ENCODE measurements at places on chromosomes 11 and 22. TPM values are rescaled to one million over a fixed set of nuclear protein-coding genes. Genes with fewer than 3 reads are reported as not detected.

Gene BTBD10
- total RNA-seq = 46.1 TPM

Gene UCP3
- total RNA-seq = not detected

Gene APOL6
- total RNA-seq = 0.03 TPM

Gene NPTXR
- 2.5 TPM for total RNA-seq

Gene OR5B17
- total RNA-seq = not detected

Gene CHKA
- total RNA-seq = 36.8 TPM

Gene TEX12
- total RNA-seq = 0.51 TPM

Gene DEFB131B
- not detected for total RNA-seq

Gene PHOX2A
- not detected for total RNA-seq

- H3K27me3 ChIP-seq = peaks cover 84% of the 10 kb centered on the region
- no peaks in the 10 kb centered on the region for H3K36me3 ChIP-seq
- H3K4me1 ChIP-seq = no peaks in the 10 kb centered on the region
Observed at GRCh38 chr22:46058591-46059519, 81.9 kb upstream of the WNT7B start.

DNA sequence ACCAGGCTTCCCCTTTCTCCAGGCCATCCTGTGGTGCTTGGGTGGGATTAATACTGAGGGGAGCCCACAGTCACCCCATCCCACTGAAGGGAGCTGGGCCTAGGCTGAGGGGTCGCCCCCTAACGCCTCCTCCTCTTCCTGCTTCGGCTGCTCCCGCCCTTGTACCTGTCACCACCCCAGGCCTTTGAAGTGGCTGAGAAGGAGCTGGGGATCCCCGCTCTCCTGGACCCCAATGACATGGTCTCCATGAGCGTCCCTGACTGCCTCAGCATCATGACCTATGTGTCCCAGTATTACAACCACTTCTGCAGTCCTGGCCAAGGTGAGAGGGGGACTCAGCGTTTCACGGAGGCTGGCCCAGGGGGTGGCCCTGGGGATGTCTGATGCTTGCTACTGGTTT lies 6.1 kb downstream of the MICALL1 start:
- H3K36me3 ChIP-seq = no peaks in the 10 kb centered on the region
- no peak overlapping the region for H3K27ac ChIP-seq
- no peak for DNase-seq
- no peak overlapping the region for H3K4me3 ChIP-seq

- peak; percentile 48 for DNase-seq
- no peak overlapping the region for H3K4me3 ChIP-seq
- peaks cover 5% of the 10 kb centered on the region for H3K4me1 ChIP-seq
- H3K27me3 ChIP-seq = peaks cover 23% of the 10 kb centered on the region
Observed at GRCh38 chr22:44337678-44338004, 24.9 kb upstream of the SHISAL1 start.

- H3K4me1 ChIP-seq = no peaks in the 10 kb centered on the region
- H3K4me3 ChIP-seq = no peak overlapping the region
- no peak overlapping the region for H3K27ac ChIP-seq
- no peak for DNase-seq
- H3K27me3 ChIP-seq = no peaks in the 10 kb centered on the region
- H3K36me3 ChIP-seq = no peaks in the 10 kb centered on the region
Observed at GRCh38 chr22:48887394-48888332, 940.0 kb downstream of the BRD1 start.

GRCh38 chr22:41286639-41287091 lies 678 bp upstream of the RANGAP1 start:
- peak overlapping the region; percentile 49 for H3K4me3 ChIP-seq
- H3K4me1 ChIP-seq = peaks cover 14% of the 10 kb centered on the region
- DNase-seq = no peak
- peaks cover 5% of the 10 kb centered on the region for H3K36me3 ChIP-seq
- H3K27ac ChIP-seq = no peak overlapping the region

GRCh38 chr22:47805394-47805935 lies 1043.0 kb downstream of the TBC1D22A start:
- no peaks in the 10 kb centered on the region for H3K27me3 ChIP-seq
- H3K4me1 ChIP-seq = no peaks in the 10 kb centered on the region
- no peak for DNase-seq
- H3K27ac ChIP-seq = no peak overlapping the region
- H3K36me3 ChIP-seq = no peaks in the 10 kb centered on the region

- no peak overlapping the region for H3K4me3 ChIP-seq
- H3K27ac ChIP-seq = no peak overlapping the region
- H3K27me3 ChIP-seq = no peaks in the 10 kb centered on the region
- H3K36me3 ChIP-seq = peaks cover 31% of the 10 kb centered on the region
- peaks cover 13% of the 10 kb centered on the region for H3K4me1 ChIP-seq
Observed at GRCh38 chr11:43447151-43447550, 88.4 kb downstream of the TTC17 start.

- DNase-seq = no peak
- H3K27ac ChIP-seq = no peak overlapping the region
- no peaks in the 10 kb centered on the region for H3K36me3 ChIP-seq
- H3K27me3 ChIP-seq = no peaks in the 10 kb centered on the region
Observed at GRCh38 chr11:96061069-96061468, 137.2 kb upstream of the MTMR2 start.

- H3K4me3 ChIP-seq = no peak overlapping the region
- H3K27me3 ChIP-seq = no peaks in the 10 kb centered on the region
Observed at GRCh38 chr11:14756349-14756748, 112.7 kb downstream of the PDE3B start.

GRCh38 chr22:35582861-35583670 lies 34.1 kb downstream of the MB start:
- H3K4me1 ChIP-seq = no peaks in the 10 kb centered on the region
- peak; percentile 86 for DNase-seq
- no peak overlapping the region for H3K27ac ChIP-seq
- no peak overlapping the region for H3K4me3 ChIP-seq

GRCh38 chr11:57792060-57792541 lies 30.5 kb downstream of the CTNND1 start:
- no peak overlapping the region for H3K4me3 ChIP-seq
- peaks cover 19% of the 10 kb centered on the region for H3K4me1 ChIP-seq
- no peaks in the 10 kb centered on the region for H3K27me3 ChIP-seq
- peaks cover 7% of the 10 kb centered on the region for H3K36me3 ChIP-seq

DNA sequence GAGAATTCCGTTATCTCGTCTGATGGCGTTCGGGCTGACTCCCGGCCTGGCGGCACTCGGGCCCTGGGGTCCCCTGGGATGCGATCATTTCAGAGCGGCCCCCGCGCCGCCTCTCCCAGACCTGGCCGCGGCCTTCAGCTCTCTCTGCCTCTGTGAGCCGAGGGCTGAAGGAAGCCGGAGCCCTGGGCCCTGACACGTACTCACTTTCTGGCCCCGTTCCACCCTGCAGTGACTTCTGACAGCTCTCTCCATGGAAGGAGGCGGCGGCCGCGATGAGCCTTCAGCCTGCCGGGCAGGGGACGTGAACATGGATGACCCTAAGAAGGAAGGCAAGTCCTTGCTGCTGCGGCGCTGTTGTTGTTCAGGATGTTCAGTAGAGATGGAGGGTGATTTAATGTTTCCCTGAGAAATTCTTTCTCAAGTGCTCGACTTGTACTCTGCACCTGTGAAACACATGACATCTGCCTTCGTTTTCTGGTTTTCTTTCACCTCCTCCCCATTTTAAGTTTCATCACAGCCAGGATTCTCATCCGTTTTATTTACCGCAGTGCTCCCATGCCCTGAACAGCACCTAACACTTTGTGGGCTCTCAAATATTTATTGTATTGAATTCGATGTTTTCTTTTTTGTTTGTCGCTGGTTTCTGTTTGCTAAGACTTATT lies 612 bp downstream of the GTSE1 start:
- no peak overlapping the region for H3K27ac ChIP-seq
- H3K4me1 ChIP-seq = peaks cover 15% of the 10 kb centered on the region
- peak; percentile 67 for DNase-seq

DNA sequence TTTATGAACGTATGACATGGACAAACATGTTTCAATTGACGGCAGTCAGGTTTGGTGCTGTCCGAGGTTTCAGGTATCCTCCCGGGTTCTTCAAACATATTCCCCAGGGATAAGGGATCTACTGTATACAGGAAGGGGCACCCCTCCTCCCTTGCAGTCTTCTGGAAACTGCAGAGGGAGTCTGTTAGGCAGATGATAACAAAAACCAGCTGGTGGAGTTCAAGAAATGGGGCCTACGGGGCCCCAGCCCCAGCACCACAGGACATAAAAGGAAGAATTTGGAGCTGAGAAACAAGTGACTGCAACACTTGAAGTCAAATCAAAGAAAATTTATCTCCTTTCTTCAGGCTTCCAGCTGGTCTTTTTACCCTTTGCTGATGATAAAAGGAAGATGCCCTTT lies 32.1 kb downstream of the SNU13 start:
- no peak for DNase-seq
- no peaks in the 10 kb centered on the region for H3K27me3 ChIP-seq
- H3K4me3 ChIP-seq = no peak overlapping the region
- no peaks in the 10 kb centered on the region for H3K4me1 ChIP-seq
- H3K36me3 ChIP-seq = peaks cover 23% of the 10 kb centered on the region

DNA sequence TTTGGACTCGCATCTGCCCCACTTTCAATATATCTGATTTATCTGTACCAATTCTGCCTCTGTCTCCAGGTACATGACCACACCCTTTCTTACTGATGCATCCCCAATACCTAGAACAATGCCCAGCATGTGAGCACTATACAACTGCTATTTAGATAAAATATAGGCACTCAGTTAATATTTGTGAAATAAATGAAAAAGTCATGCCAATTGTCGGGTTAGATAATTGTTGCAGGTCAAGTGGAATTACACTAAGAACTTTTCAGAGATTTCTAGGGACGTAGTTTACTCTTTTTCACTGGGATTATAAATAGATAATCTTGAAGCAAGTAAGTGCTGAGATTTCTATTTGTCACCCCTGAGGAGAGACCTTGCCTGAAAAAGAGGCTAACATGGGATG lies 20.5 kb downstream of the OOSP4A start:
- H3K4me3 ChIP-seq = no peak overlapping the region
- no peaks in the 10 kb centered on the region for H3K27me3 ChIP-seq
- no peaks in the 10 kb centered on the region for H3K4me1 ChIP-seq
- no peak for DNase-seq
- no peaks in the 10 kb centered on the region for H3K36me3 ChIP-seq

GRCh38 chr11:15769203-15769602 lies 587.1 kb downstream of the SOX6 start:
- no peak for DNase-seq
- H3K36me3 ChIP-seq = no peaks in the 10 kb centered on the region
- peaks cover 13% of the 10 kb centered on the region for H3K4me1 ChIP-seq
- H3K27me3 ChIP-seq = no peaks in the 10 kb centered on the region
- no peak overlapping the region for H3K27ac ChIP-seq
- H3K4me3 ChIP-seq = no peak overlapping the region

- H3K4me3 ChIP-seq = no peak overlapping the region
- H3K36me3 ChIP-seq = no peaks in the 10 kb centered on the region
- H3K27me3 ChIP-seq = no peaks in the 10 kb centered on the region
- H3K27ac ChIP-seq = no peak overlapping the region
Observed at GRCh38 chr22:17855572-17856290, 81.5 kb upstream of the BID start.

DNA sequence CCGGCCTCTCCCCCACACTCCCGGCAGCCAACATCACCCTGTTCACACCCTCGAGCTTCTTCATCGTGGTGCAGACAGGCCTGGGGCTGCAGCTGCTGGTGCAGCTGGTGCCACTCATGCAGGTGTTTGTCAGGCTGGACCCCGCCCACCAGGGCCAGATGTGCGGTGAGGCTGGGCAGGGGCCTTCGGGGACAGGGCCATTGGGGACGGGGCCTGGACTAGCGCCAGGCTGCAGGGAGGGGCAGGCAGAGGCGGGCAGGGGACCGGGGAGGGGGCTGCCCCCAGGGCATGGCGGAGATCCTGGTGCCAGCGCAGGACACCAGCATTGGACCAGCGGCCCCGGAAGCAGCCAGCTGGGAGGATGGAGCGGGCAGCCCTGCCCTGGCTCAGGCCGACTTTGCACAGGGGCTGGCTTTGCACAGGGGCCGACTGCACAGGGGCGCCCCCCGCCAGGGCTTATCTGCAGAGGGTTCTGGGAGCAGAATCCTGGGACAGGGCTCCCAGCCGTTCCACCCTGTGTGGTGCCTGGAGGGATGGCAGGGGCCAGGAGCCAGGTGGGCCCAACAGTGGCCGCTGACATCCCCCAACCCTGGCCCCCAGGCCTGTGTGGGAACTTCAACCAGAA lies 8.6 kb downstream of the MUC5B start:
- no peak overlapping the region for H3K27ac ChIP-seq
- H3K4me1 ChIP-seq = no peaks in the 10 kb centered on the region
- H3K36me3 ChIP-seq = no peaks in the 10 kb centered on the region
- H3K27me3 ChIP-seq = no peaks in the 10 kb centered on the region
- no peak for DNase-seq

GRCh38 chr11:125890447-125891100 lies 3.1 kb downstream of the HYLS1 start:
- no peak overlapping the region for H3K27ac ChIP-seq
- no peaks in the 10 kb centered on the region for H3K27me3 ChIP-seq
- no peak overlapping the region for H3K4me3 ChIP-seq
- no peak for DNase-seq
- H3K4me1 ChIP-seq = no peaks in the 10 kb centered on the region

DNA sequence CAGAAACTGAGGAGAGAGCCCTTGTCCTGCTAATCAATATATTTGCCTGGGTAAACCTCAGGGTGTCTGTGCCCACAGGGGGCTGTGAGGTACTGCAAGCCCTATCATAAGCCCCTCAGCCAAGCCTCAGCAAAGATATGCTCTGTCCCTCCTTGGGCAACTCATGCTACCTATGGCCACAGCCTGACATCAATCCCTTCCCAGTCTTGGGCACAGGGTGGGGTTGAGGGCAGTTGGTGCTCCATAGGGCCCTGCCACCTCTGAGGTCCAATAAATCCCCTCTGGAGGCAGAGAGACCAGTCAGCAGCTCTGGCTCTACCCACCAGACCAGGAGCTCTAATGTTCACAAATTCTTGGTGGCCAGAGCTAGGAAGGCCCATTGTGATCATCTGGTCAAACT lies 23.8 kb downstream of the TPBGL start:
- H3K4me1 ChIP-seq = no peaks in the 10 kb centered on the region
- no peaks in the 10 kb centered on the region for H3K27me3 ChIP-seq
- no peak overlapping the region for H3K4me3 ChIP-seq
- H3K36me3 ChIP-seq = no peaks in the 10 kb centered on the region

DNA sequence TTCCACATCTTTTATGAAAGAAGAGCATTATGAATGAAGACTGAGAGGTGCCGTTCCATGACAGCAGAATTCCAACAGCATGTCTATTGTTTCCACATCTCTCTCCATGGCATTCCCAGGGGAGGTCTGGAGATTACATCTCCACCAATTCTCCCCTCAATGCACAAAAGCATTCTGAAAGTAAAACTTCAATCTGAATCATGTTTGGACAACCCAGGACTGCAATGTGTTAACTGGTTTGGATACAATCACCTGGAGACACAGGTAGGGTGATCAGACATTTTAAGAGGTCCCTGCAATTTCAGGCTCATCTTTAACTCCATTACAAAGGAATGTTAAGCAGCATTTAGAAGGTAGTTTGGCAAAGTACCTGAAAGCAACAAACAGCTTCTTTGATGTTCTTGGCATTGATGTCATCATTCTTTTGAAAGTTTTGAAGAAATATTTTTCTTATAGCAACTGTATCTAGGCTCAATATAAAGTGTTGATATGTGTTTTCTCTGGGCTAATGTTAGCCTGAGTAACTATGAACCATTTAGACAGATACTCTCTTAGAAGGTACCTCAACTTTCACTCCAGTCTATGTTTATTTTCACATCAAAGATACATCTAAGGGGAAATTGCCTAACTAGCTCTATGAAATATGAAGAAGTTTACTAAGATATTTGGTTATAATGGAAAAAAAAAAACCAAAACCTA lies 181.4 kb upstream of the MTMR2 start:
- no peaks in the 10 kb centered on the region for H3K4me1 ChIP-seq
- no peak overlapping the region for H3K27ac ChIP-seq
- H3K36me3 ChIP-seq = no peaks in the 10 kb centered on the region

- H3K27ac ChIP-seq = peak overlapping the region; percentile 24
- H3K27me3 ChIP-seq = peaks cover 8% of the 10 kb centered on the region
- peaks cover 4% of the 10 kb centered on the region for H3K36me3 ChIP-seq
Observed at GRCh38 chr11:102115557-102115956, 5.3 kb downstream of the YAP1 start.

Data from neural progenitor cell (in vitro differentiated cells).